ENCODE measurements at places on chromosomes 6 and 20. TPM values are rescaled to one million over a fixed set of nuclear protein-coding genes. Genes with fewer than 3 reads are reported as not detected.
A peak's percentile ranks its signal among the peaks of the same experiment; 100 is the strongest.

The VGLL2 gene
- not detected for total RNA-seq

- no peak for DNase-seq
These were observed 70.6 kb upstream of the GGTLC1 start for GRCh38 chr20:24059174-24059573.

- DNase-seq, result no peak
These were observed 113.0 kb upstream of the TMEM170B start for GRCh38 chr6:11424395-11425034.

DNA sequence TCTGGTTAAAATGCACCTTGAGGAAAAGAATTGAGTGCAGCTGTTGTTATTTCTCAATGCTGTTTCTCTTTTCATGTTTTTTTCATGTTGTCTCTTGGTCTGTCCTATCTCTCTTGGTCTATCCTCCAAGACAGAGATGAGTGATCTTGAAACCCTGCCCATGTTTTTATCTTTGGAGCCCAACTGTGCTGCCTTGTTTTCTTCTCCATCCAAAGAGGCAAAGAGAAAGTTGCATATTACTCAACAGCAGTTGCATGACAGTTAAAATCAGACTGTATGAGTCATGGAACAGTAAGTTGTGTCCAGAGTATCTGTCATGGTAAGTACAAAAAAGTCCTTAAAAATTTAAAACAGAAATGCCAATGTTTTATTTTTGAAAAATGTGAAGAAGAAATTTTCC is 26.2 kb downstream of the BCAS1 start:
- DNase-seq, result peak; percentile 62

The POLH gene
- 7.9 TPM for total RNA-seq

DNA sequence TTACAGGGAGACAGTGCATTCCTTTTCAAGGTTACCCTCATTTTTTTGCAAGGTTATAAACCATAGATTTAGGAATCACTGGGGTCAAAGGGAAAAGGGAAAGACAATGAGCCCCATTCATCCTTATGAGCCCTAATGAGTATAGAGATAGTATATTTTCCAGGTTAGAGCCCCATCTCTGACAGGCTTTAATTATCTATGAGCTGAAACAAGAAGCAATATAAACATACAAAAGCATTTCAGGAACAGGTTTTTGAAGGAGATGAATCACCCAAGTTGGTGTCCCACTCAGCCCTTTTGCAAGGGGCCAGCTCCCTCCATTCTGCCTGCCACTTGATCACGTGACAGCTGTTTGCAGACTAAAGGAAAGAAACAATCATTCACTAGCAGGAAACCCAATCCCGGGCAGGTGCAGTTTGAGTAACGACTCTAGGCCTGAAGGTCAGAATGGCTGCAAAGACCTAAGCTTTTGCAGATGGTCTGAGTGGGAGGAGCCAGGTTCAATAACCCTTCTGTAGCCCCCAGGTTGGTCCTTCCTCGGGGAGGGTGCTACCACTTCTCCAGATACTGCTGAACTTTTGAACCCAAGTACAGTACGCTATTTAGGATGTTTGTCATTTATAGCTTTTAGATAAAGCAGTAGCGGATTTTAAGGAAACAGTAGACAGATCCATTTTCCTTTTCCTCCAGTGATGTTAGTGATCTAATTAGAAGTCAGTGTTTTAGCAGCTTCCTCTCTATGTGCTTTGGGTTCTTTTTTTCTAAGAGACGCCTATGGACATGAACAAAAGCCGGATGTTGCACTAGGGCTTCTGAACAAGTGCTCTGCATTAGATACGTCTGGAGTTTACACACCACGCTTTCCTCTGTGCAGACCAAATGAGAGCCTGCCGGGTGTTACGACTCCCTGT is 253.2 kb downstream of the SOX4 start:
- no peak for DNase-seq

- DNase-seq, result no peak
These were observed 19.1 kb upstream of the PRDM1 start for GRCh38 chr6:106066989-106067388.

DNA sequence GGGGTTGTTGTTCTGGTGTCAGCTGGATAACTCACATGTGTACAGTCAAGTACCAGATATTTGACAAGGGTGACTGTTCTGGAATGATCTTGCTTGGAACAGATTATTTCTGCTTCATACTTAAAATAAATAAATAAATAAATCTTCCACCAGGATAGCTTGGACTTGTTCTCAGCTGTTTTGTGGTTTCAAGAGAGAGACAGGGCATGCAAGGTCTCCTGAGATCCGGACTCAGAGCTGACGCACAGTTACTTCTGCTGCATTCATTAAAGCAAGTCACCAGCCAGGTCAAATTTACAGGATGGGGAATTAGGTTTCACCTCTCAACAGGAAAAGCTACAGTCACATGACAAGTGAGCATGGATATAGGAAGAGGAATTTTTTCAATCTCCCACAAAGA is 285.0 kb upstream of the SPTLC3 start:
- DNase-seq, result no peak

The TNFRSF6B gene
- not detected for total RNA-seq

DNA sequence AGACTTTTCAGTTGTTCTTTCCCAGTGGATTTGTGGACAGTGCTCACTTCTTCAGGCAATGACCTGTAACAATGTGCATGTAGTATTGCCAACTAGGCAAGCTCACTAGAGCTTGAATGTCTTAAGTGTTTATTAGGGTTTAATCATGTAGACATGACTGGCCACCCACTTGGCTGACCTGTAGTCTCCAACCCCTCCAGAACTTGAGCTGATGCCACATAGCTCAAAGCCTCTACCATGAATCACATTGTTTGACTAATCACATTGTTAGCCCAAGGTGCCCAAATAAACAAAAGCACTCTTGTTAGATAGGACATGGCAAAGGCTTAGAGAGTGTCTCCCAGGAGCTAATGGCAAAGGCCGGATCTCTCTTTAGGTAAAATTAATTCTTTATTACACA is 272.7 kb downstream of the GRIK2 start:
- DNase-seq, result no peak

DNA sequence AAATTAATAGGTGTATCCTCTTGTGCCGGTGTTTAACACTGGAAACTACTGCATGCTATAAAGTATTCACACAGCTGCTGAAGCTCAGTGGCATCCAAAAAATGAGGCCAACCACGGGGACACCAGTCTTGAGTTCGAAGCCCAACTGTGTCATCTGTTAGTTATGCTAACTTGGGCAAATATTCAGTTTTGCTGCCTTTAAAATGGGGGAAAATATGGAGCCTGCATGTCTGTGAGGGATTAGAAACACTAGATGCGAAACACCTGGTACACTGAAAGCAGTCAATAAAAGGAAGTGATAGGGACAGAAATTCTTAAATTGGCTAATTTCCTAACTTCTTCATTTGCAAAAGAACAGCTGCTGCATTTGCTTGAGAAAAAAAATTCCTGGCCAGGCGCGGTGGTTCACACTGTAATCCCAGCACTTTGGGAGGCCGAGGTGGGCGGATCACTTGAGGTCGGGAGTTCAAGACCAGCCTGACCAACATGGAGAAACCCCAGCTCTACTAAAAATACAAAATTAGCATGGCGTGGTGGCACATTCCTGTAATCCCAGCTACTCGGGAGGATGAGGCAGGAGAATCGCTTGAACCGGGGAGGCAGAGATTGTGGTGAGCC is 36.6 kb upstream of the MLIP start:
- DNase-seq, result no peak

DNA sequence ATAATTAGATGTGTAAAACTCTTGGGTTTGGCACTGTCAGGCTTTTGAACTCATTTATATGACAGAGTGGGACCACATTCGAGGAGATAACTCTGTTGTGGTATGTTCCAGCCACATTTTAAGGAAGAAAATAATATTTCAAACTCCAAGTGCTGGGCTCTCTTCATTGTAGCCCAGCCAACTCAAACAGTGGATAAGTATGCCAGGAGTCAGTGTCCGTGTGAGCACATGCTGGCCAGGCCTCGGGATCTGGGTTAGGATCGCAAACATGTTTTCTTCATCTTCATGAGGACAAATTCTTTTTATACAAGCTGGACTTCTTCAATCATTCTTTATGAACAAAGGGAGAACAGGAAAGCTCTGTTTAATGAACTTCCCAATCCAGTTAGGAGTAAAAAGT is 497.5 kb downstream of the MAFB start:
- no peak for DNase-seq

GRCh38 chr20:16571333-16571732 is 1.9 kb downstream of the KIF16B start:
- DNase-seq, result no peak

GRCh38 chr20:235891-236290 is 8.8 kb downstream of the DEFB129 start:
- DNase-seq, result no peak

The KHDC1L gene
- not detected for total RNA-seq

The SOBP gene
- total RNA-seq, result 2.6 TPM

DNA sequence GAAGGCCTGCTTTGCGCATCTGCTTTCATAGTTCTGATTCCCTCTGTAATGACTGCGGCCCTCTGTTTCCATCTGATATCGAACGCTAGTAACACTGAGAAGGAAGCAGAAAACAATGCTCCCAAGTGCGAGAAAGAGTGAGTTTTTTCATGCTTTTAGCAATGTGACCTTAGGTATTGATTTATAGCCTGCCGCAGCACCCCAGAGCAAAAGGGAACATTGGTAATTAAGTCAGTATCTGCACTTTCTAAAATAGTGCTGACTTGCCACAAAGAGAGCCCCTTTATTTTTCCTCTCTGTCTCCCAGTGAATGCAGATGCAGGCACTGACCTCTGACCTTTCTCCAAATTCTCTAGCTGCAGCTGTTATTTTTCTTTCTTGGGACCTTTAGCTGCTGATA is 129.8 kb downstream of the HDGFL1 start:
- no peak for DNase-seq

- DNase-seq, result no peak
These were observed 189.4 kb upstream of the RREB1 start for GRCh38 chr6:6918216-6918983.

- no peak for DNase-seq
These were observed 244.0 kb upstream of the FAM83B start for GRCh38 chr6:54602591-54602990.

The TMEM242 gene
- 14.2 TPM for total RNA-seq

The GMPR gene
- 1.5 TPM for total RNA-seq

DNA sequence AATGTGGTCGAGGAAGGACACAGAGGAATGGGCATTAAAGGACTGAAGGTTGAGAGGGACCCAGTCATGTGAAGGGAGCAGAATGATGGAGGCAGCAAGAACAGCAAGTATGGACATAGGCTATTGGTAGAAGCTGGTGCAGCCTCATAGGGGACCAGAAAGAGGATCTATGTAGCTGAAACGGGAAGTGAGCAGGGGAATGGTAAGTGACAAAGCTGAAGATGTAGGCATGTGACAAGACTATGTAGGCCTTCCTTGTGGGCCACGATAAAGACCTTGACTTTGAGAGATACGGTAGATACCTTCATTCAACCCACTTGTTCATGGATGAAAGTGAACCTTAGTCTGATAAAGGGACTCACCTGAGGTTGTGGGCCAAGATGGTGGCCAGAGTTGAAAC is 3.5 kb downstream of the CTNNBL1 start:
- no peak for DNase-seq

GRCh38 chr6:136582711-136583471 is 32.7 kb upstream of the MAP7 start:
- DNase-seq, result no peak

DNA sequence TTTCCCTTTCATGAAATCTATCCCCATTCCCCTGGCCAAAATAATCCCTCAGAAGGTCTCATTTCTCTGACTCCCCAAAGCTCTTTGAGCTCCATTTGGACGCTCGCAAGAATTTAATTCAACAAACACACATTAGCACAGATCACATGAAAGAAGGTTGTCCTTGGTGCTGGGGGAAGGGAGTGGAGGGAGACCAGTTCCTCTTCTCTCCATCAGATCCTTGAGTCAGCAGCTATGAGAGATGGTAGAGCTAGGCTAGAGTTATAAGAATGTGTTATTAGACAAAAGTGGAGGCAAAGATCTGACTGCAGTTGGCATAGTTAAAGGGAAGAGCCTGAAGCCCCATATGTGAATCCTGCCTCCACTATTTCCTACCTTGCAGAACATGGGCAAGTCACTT is 184.2 kb upstream of the CDYL start:
- no peak for DNase-seq

DNA sequence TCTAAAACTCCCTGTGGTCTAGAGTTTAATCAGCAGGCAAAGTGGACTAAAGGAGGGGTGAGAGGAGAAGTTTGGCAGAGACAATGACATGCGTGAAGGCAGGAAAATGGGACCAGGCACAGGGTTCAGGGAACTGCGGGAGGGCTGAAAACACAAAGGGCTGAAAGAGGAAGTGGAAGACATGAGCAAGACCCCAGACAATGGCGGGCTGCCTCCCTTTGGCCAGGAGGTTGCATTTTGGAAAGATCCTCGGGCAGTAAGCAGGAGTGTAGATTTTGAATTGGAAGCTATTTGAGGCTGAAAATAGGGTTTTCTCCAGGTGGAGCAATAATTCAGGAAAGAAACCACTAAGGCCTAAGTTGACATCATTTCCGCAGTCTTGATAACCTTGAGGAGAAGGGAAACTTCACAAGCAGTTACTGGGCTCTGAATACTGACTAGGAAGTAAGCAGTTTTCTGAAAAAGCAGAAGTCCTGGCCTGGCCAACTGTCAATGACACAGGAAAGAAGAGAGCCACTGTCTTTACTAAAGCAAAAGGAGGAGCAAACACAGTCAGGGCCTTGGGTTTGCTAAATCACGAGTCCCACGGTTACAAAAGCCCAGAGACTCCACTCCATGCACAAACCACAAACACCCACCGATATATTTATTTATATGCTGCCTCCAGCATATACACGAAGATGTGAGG is 3.4 kb downstream of the LY86 start:
- no peak for DNase-seq

DNA sequence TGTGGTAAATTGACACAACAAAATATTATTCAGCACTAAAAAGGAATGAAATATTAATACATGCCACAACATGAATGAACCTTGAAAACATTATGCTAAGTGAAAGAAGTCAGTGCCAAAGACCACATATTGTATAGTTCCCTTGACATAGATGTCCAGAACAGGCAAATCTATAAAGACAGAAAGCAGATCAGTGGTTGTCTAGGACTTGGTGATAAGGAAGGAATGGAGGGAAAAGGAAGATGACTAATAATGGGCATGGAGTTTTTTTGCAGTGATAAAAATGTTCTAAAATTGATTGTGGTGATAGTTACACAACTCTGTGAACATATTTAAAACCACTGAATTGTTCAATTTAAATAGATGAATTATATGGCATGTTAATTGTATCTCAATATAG is 32.5 kb downstream of the TBX18 start:
- DNase-seq, result no peak

DNA sequence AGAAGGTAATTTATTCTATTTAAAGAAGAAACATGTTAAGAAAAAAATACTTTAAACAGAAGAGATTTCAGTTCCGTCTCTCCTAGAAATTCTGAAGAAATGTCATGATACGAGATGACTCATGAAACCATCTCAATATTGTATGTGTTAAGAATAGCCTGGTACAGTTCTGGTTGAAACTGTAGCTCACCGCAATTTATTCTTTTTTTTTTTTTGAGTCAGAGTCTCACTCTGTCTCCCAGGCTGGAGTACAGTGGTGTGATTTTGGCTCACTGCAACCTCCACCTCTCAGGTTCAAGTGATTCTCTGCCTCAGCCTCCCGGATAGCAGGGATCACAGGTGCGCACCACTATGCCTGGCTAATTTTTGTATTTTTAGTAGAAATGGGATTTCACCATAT is 103.3 kb downstream of the ARHGAP18 start:
- DNase-seq, result no peak
